ENCODE measurements at places on chromosomes 1 and 21. TPM values are rescaled to one million over a fixed set of nuclear protein-coding genes. Genes with fewer than 3 reads are reported as not detected.

Gene LCE3E
- total RNA-seq: not detected

DNA sequence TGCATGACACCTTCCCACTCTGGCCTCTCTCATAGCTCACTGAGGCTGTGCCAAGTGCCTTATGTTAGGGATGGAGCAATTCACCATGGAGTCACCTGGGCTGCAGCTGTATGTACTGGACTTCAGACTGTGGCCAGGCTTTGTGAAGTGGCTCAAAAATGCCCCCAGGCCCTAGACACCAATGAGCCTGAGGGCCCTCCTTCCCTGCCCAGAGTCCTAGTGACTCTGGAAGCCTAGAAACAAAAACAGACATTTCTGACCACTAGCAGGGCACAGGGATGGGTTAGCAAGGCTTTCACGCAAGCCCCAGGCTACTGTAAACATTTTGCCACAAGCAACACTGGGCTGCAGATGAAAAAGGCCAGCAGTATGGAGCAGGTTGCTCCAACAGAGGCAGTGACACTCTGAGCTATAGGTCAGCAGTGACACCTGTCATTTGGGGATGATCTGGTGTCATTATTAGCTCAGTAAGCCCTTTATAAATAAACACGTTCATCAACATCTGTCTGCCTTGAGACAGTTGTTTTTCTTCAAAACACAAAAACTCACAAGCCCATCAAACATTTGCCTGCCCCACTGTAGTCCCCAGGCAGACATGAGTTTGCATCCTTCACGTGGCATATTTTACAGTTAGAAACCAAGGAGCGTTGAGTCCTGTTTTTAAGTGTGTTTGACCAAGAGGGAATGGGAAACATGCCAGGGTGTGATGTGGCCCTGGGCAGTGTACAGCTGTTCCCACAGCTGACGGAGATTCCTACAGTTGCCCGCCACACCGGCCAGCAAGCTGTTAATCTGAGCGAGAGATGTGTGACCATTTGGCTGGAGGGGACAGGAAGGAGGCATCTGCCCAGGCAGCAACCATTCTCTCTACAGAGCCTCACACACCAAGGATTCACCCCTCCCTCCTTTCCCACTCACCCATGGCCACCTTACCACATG, 66.8 kb downstream of the KCNN3 start:
- peak; percentile 11 for DNase-seq

Gene AMY1B
- not detected for total RNA-seq

Gene TGFB2
- 50.4 TPM for total RNA-seq

- DNase-seq: peak; percentile 66
These were observed 24.5 kb upstream of the SLC26A9 start for GRCh38 chr1:205967554-205968335.

- DNase-seq: no peak
These were observed 47.8 kb downstream of the C1orf198 start for GRCh38 chr1:230820568-230820967.

GRCh38 chr1:101532377-101532776, 295.6 kb downstream of the S1PR1 start:
- no peak for DNase-seq

DNA sequence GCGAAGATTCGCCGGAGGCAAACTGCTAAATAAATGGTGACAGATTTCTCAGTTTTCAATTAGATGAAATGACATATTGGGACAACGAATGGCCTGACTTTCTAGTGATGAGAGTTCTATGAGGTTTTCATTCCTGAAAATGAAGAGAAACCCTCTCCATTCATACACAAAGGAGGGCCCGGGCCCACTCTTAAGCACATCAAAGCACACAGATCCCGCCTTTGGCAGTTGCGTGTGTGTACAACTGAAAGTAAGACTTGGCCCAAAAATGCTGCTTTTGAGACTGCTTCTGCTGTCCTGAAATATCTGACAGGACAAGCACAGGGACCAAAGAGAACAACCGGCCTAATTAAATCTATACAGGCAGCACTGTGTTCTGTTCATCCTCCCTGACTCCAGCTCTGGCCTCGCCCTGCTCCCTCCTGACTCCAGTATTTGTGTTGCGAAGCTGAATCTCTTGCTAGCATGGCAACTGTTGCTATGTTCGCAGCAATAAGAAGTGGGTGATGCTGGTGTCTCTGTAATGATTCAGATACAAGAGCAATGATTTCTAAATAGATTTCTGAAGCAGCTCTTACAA, 7.4 kb downstream of the LRRC53 start:
- peak; percentile 22 for DNase-seq

DNA sequence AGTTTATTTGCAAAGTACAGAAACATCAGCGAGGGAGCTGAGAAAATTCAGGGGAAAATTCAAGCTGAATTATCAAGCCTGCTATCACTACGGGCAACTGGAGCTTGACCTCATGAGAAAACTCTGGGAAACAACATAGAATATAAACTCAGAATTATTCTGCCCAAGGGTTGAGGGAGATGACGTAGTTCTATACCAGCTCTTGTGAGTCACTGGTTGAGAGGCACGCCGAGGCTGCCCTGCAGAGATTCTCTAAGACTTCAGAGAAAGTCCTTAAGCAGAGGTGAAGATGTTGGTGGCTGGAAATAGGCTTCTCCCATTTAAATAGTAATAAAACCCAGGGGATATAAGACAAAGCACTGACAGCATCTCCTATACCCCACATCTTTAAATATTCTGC, 12.3 kb downstream of the SYDE2 start:
- DNase-seq: no peak

DNA sequence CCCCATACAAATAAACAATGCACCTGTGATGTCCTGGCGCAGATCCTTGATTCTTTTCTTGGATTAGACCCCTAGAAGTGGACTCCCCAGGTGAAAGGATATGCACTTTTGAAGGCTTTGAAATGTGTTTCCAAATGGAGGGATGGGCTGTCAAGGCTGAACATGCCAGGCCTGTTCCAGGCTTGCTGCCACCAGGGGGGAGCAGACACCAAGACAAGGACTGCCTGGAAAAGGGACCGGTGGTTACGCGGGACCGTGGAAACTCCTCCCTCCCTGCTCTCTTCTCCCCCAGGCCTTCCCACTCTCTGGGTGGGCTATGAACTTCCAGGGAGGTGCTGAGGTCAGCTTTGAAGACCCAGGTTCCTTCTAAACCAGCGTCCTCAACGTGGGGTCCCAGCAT, 12.7 kb downstream of the C1QB start:
- DNase-seq: peak; percentile 47

Gene LEFTY1
- total RNA-seq: 0.10 TPM

DNA sequence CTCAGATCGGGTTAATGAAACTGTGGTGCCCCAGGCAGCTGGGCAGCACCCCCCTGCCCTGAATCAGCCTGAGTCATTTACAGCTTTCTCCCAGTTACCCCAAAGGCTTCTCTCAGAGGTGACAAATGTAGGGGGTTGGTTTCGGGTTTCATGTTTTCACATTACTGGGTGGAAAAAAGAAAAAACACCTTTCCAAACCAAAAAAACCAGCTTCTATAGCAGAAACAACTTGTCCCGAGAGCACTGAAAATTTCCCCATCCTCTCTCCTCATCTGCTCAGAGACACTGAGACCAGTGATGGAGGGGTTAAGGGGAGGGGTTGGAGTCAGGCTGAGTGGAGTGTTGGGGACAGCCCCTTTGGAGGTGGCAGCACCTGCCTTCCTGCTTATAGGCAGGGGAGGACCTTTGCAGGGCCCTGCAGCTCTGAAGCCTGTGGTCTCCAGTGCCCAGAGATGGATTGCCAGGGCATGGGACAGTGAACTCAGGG, 15.6 kb downstream of the UTP11 start:
- peak; percentile 82 for DNase-seq

Gene CFHR2
- not detected for total RNA-seq

DNA sequence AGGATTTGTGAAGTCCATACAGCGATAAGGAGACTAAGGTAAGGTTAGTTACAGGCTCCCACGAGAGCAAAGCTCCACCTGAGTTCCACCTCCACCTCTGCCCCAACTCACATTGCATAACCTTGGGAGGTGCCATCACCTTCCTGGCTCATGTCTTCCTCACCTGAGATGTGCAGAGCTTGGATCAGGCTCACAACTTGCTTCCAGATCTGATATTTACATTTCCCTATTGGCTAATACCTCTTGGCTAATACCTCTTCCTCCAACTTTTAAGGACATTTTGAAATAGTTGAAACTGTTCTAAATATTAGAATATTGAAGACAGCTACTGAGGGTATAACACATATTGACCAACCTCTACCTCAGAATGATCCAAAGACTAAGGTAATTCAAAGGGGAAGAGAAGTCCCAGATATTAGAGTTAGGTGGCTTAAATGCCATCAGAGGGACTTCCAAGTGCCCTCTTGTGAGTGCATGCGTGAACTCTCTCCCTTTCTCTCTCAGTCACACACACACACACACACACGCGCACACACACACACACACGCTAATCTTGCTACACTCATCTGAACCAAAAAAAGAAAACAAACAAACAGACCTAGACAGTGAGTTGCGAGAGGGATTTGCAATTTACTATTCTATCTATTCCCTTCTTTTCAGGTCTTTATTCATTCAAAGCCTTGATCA, 134.3 kb downstream of the PLPP3 start:
- no peak for DNase-seq

GRCh38 chr1:160076295-160076694, 5.0 kb upstream of the KCNJ9 start:
- DNase-seq: peak; percentile 16

Gene SIKE1
- total RNA-seq: 96.4 TPM

Gene NPR1
- total RNA-seq: not detected

GRCh38 chr21:33940164-33940880, 24.7 kb upstream of the ATP5PO start:
- DNase-seq: no peak

GRCh38 chr1:113199760-113200455, 126.9 kb downstream of the LRIG2 start:
- no peak for DNase-seq

- DNase-seq: no peak
These were observed 155.8 kb downstream of the DPYD start for GRCh38 chr1:97764991-97765390.
